GM12878 (cell line): ENCODE measurements at places on chromosomes 16 and 17.

- no peak for DNase-seq
These were observed 8.6 kb downstream of the ARHGAP17 start for GRCh38 chr16:25006504-25007056.

DNA sequence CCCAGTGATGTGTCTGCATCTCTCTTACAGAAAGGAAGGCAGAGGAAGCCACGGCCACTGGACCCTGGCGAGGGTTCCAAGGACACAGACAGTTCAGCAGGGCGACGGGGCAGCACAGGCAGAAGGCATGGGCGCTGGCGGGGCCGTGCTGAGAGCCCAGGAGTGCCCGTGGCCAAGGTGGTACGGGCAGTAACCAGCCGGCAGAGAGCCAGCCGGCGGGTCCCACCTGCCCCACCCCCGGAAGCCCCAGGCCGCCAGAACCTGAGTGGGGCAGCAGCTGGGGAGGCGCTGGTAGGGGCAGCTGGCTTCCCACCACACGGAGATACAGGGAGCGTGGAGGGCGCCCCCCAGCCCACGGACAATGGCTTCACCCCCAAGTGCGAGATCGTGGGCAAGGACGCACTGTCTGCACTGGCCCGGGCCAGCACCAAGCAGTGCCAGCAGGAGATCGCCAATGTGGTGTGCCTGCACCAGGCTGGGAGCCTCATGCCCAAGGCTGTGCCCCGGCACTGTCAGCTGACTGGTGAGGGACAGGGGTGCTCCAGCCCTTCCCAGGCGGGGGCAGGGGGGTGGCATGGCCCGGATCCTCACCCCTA lies 7.8 kb downstream of the XYLT2 start:
- no peak for DNase-seq

GRCh38 chr16:68393333-68393732 lies 55.0 kb downstream of the SMPD3 start:
- DNase-seq: no peak

DNA sequence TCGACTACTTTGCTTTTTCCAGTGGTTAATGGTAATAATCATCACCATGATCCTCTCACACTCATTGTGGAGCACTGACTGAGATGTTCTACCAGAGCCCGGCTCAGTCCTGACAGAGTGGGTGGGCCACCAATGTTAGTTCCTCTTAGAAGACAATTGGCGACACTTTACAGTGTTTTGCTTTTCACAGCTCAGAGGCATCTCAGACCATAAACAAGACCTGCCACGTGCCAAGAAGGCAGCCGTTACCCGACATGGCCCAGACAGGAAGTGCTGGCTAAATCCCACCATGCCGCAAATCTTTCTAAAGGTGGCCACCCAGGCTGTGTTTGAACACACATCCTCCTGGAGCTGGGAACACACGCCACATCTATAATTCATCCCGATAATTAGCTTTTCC lies 103.7 kb downstream of the XYLT1 start:
- no peak for DNase-seq

GRCh38 chr16:85664580-85665372 lies 24.0 kb downstream of the GINS2 start:
- DNase-seq: no peak

DNA sequence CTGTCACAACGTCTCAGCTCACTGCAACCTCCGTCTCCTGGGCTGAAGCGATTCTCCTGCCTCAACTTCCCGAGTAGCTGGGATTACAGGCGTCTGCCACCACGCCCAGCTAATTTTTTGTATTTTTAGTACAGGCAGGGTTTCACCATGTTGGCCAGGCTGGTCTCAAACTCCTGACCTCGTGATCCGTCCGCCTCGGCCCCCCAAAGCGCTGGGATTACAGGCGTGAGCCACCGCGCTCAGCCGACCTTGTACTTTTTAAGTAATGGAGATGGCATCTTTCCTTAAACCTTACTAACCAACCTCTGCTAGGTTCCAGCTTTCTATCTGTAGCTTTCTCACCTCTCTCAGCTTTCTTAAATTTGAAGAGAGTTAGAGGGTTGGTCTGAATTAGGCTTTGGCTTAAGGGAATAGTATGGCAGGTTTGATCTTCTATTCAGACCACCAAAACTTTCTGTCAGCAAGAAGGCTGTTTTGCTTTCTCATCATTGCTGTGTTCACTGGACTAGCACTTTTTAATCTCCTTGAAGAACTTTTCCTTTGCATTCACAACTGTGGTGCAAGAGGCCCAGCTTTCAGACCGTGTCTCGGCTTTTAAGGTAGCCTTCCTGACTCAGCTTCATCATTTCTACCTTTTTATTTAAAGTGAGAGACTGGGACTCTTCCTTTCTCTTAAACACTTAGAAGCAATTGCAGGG lies 28.0 kb downstream of the YWHAE start:
- DNase-seq: no peak

DNA sequence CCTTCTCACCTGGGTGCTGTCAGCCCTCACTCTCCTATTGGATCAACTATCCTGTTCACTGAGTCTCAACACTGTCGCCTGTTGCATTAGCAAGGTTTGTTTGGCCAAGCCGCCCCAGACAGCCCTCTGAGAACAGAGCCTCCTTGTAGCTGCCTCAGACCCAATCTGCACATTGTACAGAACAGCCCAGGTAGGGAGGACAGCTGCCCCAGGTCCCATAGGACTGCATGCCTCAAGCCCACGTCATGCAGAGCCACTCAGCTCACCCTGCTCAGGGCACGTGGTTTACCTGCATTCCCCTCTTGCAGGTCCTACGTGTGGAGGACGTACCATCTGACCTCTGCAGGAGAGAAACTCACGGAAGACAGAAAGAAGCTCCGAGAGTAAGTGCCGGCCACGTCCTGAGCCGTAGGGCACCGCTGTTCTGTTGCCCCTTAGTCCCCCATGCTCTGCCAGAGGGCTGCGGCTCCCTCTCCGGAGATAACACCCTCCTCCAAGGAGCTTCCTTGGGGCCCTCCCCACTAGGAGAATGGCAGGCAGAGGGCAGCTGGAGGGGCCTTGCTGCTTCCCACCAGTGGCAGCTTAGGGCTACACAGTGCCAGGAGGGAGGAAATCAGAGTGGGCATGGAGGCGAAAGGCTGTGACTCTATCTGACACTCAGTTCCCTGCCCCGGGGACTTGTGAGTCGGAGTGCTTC lies 2.8 kb downstream of the SNRNP25 start:
- no peak for DNase-seq

- no peak for DNase-seq
These were observed 73.1 kb downstream of the CDH13 start for GRCh38 chr16:82699711-82700495.

- DNase-seq: no peak
These were observed 11.6 kb upstream of the ADGRG1 start for GRCh38 chr16:57616876-57617275.

- no peak for DNase-seq
These were observed 1.6 kb downstream of the FAM117A start for GRCh38 chr17:49762151-49762941.

DNA sequence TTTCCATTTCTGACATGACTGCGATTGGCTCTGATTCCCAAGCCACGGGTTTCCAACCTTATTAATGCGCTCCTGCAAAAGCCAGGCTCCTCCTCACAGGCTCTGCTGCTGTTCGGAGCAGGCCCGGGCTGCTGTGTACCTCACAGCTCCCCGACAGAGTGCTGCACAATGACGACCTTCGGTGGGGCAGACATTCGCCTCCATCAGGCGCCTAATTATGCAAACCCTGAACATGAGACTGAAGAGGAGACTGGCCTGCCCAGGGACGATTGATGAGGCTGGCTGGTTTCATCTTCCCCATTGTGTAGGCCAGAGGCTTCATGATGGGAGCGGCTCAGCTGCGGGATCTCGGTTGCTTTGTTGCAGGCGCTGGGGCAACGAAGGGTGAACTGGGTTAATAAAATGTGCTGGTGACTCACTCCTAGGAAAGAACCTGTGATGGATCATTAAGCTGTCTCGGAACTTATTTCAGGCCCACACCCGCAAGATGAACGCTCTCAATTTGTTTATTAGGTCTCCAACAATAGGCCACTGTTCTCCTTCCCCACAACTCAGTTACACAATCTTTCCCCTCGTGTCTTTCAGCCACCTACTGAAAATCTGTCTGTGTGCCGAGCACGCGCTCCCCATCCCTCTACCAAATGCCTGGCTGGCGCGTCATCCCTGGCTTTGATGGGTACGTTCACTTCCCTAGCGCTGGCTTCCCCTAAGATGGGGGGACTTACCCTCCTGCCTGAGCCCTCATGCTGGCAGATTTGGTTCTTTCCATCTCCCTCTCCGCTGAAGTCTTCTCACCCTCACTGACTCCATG lies 27.2 kb upstream of the TOB1 start:
- no peak for DNase-seq

- no peak for DNase-seq
These were observed 11.2 kb downstream of the SLC47A2 start for GRCh38 chr17:19705201-19705600.

DNA sequence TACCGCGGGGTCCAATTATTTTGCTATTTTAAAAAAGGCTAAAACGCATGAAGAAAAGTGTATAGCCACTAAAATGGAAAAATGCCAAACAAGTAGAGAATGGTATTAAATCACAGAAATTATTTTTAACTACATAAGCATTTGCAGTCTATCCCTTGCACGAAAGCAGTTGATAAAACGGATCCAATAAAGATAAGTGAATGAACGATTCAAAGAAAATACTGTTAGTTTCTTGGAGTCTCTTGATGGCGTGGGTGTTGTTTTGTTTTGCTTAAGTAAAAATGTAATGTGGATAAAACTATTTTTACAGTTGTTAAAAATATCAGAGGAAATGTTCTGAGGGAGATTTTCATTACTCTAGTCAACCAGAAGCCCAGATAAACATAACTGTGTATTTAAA lies 9.3 kb downstream of the HS3ST3A1 start:
- DNase-seq: no peak

- no peak for DNase-seq
These were observed 2.7 kb downstream of the C1QTNF1 start for GRCh38 chr17:79026376-79027273.

DNA sequence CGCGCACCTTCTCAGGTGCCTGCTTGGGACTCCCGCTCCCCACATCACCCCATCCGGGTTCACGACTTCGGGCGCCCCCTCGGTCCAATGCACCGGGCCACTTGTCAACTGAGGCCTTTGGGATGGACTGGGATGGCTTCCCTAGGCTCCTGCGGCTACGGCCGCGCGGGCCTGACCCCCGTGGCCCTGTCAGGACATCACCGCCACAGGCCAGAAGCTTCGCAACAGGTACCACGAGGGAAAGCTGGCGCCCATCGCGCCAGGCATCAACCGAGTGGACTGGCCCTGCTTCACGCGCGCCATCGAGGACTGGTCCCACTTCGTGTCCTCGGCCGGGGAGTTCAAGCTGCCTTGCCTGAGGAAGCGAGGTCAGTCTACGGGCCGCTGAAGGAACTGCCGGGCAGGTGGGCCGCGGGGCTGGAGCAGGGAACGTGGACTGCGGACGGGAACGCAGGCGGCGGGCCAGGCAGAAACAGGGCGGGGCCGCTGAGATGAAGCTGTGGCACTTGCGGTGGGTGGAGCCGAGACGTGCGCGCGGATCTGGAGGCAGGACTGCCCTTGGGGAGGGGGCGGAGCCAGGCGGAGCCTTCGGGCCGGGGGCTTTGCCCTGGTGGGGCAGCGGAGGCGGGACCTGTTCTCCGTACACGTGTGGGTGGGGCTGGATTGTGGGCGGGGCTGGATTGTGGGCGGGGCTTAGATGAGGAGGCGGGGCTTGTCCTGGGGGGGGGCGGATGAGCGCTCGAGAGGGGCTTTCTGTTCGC lies 13.7 kb upstream of the CNGB1 start:
- DNase-seq: no peak

- no peak for DNase-seq
These were observed 20.6 kb downstream of the ZDHHC7 start for GRCh38 chr16:84990782-84991181.

GRCh38 chr17:75755205-75755901 lies 9.6 kb downstream of the GALK1 start:
- no peak for DNase-seq

DNA sequence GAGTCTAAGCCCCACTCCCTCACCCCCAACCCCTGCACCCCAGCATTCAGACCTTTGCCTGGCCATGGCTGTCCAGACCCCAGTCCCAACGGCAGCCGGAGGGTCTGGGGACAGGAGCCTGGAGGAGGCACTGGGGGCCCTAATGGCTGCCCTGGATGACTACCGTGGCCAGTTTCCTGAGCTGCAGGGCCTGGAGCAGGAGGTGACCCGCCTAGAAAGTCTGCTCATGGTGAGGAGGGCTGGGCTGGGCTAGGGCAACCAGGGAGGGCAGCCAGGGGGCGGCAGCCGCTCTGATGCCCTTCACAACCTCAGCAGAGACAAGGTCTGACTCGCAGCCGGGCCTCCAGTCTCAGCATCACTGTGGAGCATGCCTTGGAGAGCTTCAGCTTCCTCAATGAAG lies 14.4 kb downstream of the RIPOR1 start:
- no peak for DNase-seq

DNA sequence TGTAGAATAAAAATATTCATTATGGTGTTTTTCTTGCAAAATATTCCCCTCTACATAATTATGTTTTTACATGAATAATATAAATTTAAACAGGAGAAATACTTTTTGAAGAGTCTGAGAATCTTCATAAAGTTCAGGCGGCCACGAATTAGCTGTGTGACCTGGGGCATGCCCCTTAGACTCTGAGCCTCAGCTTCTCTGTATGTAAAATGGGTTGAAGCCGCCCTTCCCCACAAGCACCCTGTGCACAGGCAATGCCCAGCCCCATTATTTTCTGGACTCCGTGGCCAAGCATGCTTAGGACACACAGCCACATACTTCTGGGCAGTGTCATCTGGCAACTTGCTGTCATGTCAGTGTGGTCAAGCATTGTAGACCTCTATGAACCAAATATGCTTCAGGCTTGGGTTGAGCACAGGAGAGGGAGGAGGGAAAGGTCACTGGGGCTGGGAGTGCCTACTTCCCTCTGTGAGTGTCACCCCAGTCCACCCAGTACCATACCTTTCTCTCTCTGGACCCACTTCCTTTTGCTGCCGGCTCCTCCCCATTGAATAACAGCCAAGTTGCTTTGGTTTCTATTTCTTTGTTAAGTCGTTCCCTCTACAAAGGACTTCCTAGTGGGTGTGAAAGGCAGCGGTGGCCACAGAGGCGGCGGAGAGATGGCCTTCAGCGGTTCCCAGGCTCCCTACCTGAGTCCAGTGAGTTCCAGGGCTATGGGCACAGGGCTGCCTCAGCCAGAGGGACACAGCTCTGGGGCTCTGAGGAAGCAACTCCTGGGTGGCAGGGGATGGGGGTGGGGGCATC lies at the start of gene LGALS9:
Gene LGALS9 (plus strand): TSS at position 582 of the 804 bp plus-strand sequence. CDS start 78 bp downstream, at position 660.
- DNase-seq: peak; percentile 53

- DNase-seq: no peak
These were observed 70.1 kb downstream of the ABCC1 start for GRCh38 chr16:16019488-16019887.
